ENCODE measurements at places on chromosomes 5 and 9.

DNA sequence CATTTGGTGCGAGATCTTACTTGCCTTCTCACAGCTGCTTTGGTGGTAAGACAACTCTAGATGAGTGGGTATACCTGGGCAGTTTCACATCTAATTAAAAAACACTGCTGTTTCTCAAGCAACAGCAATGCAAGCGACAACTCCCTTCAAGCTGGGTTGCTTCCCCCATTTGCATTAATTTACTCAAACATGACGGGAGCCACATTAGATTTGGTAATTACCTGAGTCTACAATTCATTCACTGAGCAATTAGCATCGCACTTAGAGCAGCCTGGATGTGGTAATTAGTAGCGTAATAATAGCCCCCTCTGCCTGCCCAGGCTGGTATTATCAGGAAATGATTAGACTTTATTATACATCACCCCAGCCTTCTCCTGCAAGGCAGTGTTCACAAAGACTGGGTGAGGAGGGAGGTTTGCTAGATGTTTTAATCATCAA lies 73.4 kb downstream of the FBXO38 start:
- DNase-seq: no peak

DNA sequence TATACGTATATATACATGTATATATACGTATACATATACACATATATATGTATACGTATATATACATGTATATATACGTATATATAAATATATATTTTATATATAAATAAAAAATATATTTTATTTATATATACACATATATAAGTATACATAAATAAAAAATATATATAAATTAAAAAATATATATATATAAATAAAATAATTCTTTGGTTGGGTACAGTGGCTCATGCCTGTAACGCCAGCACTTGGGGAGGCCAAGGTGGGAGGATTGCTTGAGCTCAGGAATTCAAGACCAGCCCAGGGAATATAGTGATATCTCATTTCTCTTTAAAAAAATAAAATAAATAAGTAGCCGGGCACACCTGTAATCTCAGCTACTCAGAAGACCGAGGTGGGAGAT lies 155.0 kb downstream of the CDC42SE2 start:
- no peak for DNase-seq

DNA sequence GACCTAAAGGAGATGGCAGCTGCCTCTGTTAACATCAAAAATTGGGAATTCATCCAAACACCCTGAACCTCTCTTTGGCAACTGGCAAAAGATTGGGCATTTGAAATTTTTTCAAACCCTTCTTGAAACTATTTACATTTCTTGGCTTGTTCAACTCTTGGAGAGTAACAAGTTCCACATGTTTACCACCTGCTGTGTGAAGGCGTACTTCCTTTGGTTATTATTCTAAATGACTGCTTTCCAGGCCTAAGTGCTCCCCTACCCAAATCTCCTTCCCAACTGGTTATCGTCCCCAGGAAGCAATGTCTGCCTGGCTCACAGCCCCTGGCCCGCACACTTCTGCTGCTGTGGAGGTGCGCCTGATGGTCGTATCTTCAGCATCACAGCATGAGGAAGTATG lies 422.7 kb downstream of the DMAC1 start:
- no peak for DNase-seq

DNA sequence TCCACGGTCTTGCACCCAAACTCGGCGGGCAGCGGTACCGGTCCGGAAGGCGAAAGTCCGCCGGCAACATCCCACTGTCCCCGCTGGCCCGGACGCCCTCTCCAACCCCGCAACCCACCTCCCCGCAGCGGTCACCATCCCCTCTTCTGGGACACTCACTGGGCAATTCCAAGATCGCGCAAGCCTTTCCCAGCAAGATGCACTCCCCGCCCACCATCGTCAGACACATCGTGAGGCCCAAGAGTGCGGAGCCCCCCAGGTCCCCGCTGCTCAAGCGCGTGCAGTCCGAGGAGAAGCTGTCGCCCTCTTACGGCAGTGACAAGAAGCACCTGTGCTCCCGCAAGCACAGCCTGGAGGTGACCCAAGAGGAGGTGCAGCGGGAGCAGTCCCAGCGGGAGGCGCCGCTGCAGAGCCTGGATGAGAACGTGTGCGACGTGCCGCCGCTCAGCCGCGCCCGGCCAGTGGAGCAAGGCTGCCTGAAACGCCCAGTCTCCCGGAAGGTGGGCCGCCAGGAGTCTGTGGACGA lies 33.3 kb downstream of the CD180 start:
- DNase-seq: no peak

GRCh38 chr9:79390077-79390698 lies 181.6 kb upstream of the TLE4 start:
- peak; percentile 47 for DNase-seq

DNA sequence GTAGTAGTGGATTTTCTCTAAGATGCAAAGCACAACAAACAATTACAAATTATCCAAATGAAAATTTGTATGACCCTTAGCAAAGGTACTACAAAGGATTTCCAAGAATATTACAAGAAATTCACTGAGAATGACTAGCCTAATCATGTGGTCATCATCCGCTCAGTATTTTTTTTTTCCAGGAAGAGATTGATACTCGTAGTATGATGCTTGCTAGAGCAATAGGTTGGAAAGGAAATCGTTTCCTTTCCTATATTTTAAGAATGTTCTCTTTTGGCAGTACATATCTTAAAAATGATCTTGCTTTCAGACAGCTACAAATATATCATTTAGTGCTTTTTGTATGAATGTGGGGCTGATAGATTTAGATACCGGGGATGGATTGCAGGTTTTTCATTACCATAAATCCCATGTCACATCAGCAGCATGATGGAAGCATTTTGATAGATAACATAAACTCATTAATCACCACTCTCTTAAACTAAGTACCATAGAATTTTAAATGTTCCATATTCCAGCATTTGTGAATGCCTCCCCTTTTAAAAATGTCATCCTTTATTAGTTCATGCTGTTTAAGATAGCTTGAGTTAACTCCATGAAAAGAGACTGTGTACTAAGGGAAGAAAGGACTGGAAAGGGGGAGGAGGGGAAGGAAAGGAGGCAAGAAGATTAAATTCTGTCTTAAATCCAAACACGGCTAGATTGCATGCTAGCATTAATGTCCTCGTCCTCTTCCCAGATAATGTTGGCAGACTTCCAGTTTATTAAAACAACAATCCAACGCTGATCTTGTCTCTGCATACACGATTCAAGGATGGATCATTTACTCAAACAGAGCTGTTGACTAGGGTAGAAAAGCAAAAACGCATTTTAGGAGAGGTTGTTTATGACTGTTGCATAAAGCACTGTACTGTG lies 311.7 kb upstream of the ZNF608 start:
- DNase-seq: no peak

DNA sequence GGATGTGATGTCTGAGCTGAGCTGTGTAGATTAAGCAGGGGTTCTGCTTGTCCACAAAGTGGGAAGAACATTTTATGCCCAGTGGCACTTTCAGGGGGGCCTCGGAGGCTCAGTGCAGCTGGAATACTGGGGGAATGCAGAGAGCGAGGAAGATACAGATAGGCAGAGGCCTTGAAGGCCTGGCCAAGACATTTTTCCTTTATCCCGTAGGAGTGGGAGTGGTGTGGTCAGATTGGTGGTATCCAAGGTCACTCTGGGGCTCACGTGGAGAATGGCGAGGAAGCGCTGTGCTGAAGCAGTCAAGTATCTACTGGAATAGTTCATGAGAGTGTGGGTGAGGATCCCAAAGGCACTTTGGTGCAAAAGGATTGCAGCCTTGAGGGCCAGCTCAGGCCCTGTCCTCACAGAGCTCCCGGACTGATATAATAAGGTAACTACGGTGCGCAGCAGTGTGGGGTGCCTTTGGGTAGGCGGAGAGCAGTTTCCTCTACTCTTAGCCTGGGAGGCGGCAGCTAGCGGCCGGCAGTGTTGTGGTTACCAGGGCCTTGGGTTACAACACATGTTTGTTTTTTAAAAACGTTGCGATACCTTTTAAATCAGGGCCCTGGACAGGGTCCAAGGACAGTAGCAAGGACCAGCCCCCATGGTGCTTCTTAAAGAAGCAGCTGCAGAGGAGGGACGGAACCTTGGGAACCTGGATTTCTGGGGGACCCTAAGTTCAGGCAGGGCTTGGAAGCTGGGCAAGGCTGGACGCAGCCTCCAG lies 10.8 kb upstream of the CCDC69 start:
- no peak for DNase-seq

GRCh38 chr5:56481428-56482357 lies 248.6 kb upstream of the ANKRD55 start:
- DNase-seq: no peak

DNA sequence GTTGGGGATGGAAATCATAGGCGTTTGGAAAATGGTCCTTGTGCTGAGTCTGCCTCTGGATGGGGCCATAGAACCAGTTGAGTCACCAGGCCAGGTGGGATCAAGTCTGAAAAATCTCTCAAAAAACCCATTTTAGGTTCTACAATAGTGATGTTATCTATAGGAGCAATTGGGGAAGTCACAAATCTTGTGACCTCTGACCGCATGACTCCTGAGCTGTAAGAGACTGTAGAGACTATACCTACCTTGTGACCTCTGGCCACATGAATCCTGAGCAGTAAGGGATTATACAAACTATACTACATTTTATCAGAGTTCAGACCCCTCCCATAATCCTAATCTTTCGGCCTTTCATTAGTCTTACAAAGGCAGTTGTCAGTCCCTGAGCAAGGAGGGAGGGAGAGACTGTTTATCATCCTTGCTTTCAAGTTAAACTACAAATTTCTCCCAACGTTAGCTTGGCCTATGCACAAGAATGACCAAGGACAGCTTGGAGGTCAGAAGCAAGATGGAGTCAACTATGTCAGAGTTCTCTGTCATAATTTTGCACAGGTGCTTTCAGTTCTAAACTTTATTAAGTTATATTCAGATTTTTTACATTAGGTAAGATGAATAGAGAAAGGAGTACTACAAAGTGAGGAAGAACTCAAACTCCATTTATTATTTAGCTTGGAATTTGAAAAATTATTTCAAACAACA lies 11.5 kb upstream of the JMY start:
- DNase-seq: no peak

DNA sequence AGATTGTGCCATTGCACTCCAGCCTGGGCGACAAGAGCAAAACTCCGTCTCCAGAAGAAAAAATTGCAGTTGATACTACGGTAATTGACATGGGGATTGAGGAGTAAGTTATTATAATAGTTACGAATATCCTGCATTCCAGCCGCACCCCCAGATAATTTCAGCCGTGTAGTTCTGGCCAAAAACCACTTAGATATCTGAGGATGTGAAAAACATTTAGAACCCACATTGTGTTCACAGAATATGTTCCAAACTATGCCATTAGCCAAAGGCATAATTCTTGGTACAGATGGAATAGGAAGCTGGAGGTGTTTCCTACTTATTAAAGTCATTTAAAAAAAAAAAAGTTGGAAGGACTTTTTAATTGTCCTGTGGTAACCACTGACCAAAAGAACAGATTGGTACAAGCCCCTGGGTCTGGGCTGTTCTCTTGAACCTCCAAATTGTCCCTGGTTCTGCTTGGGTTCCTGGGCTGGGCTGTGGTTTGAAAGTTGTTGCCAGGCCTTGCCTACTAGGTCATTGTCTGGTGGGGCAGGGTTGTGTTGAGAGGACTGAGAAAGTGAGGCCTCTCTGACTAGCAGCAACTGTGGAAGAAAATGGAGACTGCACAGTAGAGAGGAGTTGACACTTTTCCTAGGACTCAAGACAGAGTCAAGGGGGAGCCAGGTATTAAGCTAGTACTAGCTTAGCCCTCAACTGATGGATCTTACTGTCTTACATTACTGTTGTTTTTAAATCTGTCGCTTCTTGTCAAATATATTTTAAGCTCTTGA lies 198.8 kb downstream of the NR3C1 start:
- no peak for DNase-seq
